ENCODE measurements at places on chromosomes 4 and X.

DNA sequence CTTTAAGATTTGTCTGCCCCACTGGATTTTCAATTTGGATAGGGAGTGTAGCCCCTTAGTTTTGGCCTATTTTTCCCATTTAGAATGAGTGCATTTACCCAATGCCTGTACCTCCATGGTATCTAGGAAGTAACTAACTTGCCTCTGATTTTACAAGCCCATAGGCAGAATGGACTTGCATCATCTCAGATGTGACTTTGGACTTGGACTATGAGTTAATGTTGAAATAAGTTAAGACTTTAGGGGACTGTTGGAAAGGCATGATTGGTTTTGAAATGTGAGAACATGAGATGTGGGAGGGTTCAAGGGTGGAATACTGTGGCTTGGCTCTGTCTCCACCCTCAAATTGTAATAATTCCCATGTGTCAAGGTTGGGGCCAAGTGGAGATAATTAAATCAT, 2480.2 kb downstream of the PCDH7 start:
- DNase-seq, result no peak

DNA sequence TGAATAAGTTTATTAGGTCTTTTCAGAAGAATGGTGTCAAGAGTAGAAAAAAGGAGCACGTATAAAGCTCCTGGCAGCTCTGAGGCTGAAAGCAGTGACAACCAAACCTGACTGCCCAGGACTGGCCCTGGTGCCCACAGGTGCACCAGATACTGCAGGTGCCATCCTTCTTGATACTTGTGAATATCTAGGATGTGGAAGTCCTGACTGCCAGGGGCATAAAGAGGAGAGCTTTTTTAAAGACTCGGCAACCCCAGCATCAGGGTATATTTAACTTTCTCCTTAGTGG, 60.7 kb downstream of the TMEM150C start:
- DNase-seq, result no peak

- DNase-seq, result no peak
Observed at GRCh38 chr4:175656649-175657048, 155.4 kb downstream of the GPM6A start.

- no peak for DNase-seq
Observed at GRCh38 chr4:123555233-123555806, 158.7 kb downstream of the SPRY1 start.

DNA sequence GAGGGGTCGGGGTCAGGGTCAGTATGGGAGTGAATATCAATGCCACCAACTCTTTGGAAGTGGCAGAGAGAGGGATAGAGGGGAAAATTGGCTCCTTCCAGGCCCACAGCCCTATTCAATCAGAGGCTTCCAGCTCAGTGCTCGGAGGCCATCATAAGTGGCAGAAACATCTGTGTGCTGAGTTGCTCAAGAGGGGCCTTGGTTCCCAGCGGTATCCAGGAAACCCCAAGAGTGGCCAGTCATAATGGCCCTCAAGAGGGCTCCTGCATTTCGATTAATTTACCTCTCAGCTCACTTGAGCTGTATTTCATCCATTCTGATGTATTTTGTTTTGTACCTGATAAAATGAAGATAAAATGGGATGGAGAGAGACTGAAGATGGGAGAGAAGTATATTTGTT, 154.3 kb upstream of the EOLA2 start:
- DNase-seq, result no peak

DNA sequence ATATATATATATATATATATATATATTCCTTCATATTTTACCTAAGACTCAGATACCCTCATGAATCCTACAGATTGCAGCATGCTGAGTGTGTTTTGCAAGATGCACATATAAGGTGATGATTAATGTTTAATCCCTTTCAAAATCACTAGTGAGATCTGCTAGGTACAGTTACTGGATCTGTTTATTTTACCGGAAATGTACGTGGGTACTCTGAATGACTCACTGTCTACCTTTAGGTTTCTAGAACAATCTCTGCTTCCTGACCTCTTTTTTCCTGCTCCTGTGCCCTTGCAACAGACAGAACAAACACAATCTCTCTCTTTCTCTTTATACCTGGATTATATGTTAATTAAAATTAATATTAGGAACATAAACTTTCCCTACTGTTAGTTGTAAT, 379.6 kb downstream of the FAM133A start:
- no peak for DNase-seq

DNA sequence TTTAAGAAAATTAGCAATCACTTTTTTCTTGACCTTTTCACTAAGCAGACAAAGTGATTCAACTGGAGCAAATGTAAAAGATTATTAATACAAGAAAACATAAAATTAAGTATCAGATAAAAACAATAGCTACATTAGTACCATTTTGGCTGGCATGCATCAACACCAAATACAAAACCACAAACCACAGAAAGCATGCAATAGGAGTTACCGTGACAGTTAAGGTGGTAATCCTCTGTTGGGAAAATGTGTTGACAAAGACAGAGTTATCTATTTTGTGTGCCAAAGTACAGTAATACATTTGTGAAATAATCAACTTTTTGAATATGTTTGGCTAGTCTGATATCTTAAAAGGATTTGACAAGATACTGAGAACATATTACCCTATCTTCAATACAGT, 89.8 kb upstream of the ETNPPL start:
- DNase-seq, result no peak

DNA sequence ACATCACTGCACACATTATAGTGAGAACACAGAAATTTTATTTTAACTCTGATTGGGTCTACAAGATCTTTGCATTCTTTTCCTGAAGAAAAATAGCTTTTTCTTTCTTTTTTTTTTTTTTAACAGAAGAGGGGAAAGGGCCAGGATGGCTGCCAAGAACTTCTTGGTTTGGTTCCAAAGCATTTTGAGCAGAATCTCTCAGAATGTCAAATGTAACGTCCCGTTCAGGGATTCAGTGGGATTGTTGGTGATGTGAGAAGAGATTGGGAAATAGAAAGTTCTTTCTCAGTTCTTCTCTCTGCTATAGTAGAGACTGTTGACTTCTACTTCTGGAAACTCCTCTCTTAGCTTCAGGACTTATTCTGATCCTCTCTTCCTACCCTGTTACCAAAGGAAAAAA, 70.9 kb upstream of the CBR4 start:
- no peak for DNase-seq

GRCh38 chr4:26899991-26900390, 39.4 kb downstream of the STIM2 start:
- no peak for DNase-seq

DNA sequence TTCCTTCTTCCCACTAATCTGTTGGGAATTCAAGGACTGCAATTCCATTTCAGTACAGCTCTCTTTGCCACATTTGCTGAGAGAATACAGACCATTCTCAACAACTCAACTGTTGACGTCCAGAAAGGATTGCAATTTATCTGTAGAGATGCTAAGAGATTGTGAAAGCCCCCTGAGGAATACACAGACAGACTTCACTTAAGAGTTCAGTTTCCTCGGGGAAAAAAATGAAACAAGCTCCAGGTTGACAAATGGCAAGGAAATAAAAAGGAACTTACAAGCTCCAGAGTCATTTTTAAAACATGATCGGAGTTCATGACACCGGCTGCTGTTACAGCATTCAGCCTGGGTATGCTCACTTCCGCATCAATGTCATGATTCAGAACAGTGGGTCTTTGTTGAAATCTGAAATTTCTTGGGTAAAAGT, 13.8 kb downstream of the TLR10 start:
- no peak for DNase-seq

GRCh38 chrX:136754651-136755050, 26.1 kb downstream of the ARHGEF6 start:
- DNase-seq, result no peak

DNA sequence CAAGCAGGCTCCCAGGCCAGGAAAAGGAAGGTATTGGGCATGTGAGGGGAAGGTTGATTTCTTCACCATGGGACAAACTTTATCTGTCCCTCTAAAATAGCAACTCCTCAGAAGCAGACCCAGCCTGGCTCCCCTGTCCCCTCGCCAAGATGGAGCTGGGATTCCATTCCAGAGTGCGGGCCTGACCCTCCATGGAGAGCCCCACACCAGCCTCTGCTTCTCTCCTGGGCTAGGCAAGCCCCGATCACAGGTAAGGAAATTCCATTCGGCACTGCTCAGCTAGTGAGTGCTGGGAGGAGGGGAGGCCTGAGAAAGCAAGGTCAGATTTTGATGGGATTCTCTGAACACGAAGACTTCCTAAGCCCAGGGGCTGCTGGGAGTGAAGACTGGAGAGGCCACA, 98.4 kb downstream of the EFNB1 start:
- DNase-seq, result no peak

DNA sequence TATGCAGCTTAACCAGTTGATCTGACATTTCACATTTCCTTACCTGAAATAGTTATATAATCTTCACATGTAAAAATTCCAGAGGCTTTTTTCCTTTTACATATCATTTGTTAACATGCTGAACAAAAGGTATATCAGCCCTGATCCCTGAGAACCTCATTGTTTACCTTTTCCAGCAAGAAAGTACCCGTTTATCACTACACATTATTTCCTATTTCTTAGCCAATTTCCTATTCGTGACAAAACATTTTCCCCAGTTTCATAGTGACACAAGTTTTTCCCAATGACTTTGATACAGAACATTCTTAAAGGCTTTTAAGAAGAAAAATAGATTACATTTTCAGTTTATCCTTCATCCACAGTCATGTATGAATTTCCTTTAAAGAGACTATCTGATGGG, 86.6 kb upstream of the DKK2 start:
- no peak for DNase-seq

- DNase-seq, result no peak
Observed at GRCh38 chrX:26651755-26652154, 435.8 kb downstream of the MAGEB5 start.

- DNase-seq, result no peak
Observed at GRCh38 chr4:132540797-132541196, 608.3 kb upstream of the PCDH10 start.

- no peak for DNase-seq
Observed at GRCh38 chrX:75366861-75367260, 93.0 kb downstream of the UPRT start.

GRCh38 chrX:2931612-2932011, 2.5 kb upstream of the ARSD start:
- no peak for DNase-seq

- no peak for DNase-seq
Observed at GRCh38 chr4:149291463-149291862, 524.2 kb downstream of the IQCM start.

DNA sequence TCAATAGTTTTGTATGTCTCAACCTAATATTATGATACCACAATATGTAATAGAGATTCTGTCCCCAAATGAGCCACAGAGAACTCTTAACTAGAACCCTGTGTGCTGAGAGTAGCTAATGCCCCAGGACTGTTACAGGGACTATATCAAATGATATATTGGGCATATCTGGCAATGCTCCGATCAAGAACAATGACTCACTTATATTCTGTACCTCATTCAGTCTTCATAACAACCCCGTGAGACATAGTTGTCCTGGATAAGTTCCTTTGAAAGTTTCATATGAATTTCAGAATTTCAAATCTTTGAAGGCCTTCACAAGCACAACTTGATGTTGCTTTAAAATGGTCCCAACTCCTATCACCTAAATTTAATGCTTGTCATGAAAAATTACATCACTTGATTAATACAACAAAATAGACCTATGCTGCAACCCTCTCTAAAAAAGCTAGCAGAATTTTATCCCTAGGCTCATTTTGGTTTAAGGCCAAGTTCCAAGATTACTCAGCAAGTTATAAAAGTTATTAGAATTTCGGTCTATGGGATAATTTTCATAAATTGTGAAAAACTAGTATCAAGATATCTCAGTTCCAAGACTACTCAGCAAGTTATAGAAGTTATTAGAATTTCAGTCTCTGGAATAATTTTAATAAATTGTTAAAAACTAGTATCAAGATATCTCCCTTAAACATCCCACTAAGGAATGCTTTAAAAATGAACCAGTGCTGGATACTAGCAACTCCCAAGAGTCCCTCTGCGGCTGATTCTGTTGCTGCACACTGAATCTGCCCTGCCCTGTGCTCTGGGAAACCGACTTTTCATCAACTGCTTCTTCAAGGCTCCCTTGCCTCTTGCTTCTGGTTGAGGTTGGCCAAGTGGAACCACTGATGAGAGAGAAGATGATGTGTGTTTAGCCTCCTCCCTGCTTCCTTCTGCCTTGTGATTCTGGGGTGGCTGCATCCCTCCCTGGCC, 6.0 kb upstream of the ANXA3 start:
- DNase-seq, result no peak

DNA sequence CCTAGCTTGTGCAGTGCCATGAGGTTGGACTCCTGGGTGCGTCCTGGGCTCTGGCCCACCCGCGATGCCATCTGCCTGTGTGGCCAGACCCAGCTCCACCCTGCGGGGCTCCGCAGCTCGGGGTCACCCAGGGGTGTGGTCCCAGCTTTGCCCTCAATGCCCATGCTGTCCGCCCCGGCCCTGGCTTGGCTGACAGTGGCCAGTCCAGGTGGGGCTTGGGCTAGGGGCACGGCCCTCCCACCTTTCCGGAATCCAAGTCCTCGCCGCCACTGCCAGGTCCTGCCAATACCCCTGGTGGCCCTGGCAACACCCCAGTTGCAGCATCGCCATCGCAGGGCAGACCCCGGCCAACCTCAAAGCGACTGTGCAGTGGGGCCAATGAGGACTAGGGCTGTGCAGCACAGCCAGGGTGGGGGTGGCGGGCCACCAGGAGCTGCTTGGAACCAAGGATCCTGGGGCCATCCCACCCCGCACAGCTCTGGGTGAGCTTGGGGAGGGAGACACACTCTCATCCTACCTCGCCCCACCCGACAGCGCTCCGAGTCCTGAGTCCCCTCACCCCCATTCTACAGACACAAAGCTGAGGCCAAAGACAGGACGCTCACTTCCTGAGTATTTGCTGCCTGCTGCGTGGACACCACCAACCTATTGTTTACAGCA, 80.9 kb downstream of the ZNF718 start:
- no peak for DNase-seq

GRCh38 chr4:86965019-86965976, 30.5 kb downstream of the AFF1 start:
- DNase-seq, result no peak

GRCh38 chr4:142202404-142203332, 566.3 kb downstream of the IL15 start:
- DNase-seq, result no peak

DNA sequence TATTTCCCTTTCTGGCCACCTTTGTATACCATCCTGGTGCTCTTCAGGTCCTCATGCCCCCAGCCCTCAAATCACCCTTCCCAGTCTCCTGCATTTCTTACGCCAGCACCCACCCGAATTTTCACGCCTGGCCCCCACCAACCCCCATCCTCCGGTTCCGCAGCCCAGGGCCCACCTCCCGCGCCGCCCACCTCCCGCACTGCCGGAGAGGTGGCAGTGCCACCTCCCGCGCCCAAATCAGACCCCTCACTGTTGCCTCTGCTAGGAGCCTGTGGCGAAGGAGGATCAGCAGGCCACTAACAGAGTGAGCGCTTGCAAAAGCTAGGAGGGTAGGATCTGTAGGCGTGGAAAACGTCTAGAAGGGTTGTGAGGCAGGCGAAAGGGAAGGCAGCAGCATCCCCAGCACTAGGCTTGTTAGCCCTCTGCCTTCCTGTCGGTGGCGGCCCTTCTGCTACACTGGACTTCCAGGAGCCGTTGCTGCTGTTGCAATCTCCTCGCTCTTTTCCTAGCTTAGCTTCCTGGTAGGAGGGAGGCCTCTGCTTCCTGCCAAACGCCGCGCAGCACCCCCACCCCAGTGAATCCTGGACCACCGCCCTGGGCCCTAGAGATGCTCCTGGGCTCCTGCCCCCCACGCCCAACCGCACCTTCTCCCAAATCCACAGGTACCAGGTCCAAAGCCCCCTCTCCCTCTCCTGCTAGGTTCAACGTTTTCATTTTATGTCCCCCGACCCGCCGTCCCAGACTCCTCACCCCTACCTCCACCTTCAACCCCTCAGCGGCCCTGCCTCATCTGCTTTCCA, 51.0 kb downstream of the SPIN2B start:
- DNase-seq, result no peak

GRCh38 chrX:153972368-153973126, at the start of gene TMEM187:
Gene TMEM187 (plus strand): TSS chrX:153972754. CDS start chrX:153982063, 9,309 bp downstream.
- DNase-seq, result peak; percentile 75

All from stimulated activated CD8-positive, alpha-beta memory T cell treated with anti-CD3 and anti-CD28 coated beads, Interleukin-12 subunit alpha, Interleukin-12 subunit beta, amount 100 ng/mL, for 1 hour (primary cell).